ENCODE measurements at places on chromosomes 1 and 21.

DNA sequence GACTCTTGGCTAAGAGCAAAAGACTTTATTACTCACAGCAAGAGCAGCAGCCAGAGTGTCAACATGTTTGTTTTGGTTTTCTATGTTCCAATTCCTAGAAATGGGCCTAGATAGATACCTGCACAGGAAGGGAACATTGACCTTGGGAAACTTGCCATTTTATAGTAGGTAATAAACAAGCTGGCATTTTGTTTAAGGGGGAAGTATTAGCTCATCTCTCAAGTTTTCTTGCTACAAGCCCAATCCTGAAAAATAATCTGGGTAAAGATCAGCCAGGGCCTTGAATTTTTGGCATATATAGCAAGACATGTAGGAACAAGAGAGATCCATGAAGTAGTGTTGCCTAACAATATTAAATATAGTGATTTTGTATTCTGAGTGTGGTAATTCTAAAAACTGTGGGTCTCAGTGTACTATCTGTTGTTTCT, 51.4 kb upstream of the RGL1 start:
- no peak for DNase-seq

DNA sequence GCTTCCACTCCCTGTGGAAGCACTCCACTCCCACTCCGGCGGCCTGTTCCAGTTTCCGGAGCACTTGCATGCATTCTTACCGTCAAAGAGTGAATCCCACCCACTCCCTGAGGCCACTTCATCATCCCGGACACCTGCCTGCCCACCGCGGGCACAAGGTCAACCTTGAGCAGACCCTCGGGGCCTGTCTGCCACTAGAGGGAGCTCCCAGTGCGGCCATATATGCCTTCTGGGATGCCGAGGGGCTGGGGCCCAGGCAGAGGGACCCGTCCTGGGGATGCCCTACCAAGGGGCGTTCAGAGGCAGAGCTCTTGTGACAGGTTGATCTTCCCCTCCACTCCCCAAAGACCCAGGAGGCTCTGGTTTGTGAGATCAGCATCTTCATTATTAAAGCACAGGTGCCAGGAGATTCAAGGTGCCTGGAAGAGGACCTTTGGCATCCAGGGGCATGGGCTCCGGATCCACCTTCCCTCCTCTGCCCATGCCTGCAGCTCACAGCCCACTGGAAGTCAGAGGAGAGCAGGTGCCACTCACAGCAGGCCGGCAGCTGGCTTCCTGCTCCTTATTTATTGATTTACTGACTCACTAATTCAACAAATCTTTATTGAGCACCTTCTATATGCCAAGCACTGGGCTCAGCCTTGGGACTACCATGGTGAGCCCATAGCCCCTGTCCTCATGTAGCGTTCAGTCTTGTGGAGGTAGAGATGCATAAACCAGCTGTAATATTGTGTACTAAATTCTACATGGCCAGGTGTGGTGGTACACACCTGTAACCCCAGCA, 47.3 kb downstream of the UBIAD1 start:
- DNase-seq: peak; percentile 67

- no peak for DNase-seq
These were observed 234.6 kb downstream of the USP25 start for GRCh38 chr21:15964236-15964855.

GRCh38 chr1:113451710-113452109, 61.4 kb downstream of the MAGI3 start:
- no peak for DNase-seq

DNA sequence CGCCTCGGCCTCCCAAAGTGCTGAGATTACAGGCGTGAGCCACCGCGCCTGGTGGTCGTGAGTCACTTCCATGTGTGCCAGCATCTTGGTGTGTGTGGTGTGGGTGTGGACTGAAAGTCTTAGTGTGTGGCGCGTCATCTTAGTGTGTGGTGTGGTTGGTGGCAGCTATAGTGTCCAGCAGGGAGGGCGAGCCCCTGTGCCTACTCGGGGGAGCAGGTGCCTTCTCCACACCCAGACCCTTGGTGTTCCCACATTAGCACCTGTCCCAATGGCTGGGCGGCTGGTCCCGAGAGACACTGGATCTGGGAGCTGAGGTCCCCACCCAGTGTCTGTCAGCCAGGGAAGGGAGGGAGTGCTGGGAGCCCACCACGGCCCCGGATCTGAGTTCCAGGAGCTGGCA, 2.8 kb downstream of the SCNN1D start:
- no peak for DNase-seq

- no peak for DNase-seq
These were observed 175.0 kb downstream of the DAB1 start for GRCh38 chr1:57248830-57249229.

DNA sequence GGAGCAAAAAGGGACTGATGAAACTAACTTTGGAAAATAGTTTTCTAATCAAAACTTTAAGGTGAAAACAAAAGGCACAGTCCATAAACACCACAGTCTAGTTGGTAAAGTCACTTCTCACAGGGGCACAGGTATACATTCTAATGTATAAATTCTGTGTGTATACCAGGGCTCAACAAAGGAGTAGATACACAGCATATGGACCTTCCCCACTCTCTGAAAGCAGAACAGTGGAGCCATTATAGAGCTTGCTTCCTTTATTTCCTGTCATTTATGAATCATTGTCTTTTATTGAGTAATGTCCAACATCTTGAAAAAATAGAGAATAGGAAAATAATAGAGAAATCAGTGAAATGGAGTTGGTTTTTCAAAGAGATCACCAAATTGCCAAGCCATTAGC, 746.5 kb upstream of the CHRM3 start:
- no peak for DNase-seq

- no peak for DNase-seq
These were observed 17.5 kb downstream of the SLC26A9 start for GRCh38 chr1:205925736-205926135.

DNA sequence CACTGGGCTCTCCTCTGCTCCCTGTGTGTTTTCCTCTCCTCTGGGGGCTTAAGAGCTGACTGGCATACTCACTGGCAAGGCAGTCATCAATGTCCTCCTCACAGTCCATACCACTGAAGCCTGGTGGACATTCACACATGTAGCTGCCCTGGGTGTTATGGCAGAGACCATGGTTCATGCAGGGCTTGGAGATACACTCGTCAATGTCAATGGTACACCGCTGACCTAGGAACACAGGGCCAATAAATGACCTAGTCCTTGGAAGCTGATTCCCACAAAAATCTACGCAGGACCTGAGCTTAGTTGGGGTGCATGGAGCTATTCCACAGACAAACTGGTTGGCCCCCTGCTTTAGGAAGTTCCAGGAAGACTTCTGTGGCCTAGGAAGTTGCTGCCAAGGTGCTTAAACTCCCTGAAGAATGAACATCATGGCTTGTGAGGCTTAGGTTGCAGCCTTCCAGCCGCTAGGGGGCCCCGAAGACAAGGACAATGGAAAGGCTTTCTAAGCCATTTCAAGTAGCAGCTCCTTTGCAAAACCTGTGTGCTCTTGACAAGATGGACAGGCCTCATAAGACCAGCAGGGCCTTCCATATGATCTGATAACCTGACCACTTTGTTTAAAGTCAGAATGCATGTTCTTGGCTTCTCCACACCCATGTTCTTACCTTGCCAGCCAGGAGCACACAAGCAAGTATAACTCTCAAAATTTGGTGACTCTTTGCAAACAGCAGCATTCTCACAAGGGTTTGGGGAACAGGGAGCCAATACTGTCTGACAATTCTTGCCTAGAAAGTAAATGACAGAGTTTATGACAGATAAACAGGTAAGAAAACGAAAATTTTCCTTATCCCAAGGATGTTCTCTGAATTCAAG, 52.3 kb upstream of the ADAM30 start:
- DNase-seq: peak; percentile 80

DNA sequence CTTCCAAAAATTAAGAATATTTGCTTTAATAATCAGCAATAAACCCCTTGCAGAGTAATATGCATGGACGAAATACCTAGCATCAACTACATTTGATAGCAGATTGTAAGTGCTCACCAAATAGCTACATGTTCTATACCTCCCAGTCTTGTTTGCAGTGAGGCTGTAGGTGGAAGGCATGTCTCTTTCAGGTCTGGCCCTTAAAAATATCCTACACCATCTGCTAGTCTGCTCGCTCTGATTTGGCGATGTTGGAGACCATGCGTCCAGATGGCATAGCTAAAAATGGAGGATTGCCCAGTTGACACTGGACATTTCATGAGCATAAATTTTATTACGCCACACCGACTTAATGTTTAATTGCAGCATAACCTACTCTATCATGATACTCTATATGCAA, 47.1 kb downstream of the SSX2IP start:
- no peak for DNase-seq

DNA sequence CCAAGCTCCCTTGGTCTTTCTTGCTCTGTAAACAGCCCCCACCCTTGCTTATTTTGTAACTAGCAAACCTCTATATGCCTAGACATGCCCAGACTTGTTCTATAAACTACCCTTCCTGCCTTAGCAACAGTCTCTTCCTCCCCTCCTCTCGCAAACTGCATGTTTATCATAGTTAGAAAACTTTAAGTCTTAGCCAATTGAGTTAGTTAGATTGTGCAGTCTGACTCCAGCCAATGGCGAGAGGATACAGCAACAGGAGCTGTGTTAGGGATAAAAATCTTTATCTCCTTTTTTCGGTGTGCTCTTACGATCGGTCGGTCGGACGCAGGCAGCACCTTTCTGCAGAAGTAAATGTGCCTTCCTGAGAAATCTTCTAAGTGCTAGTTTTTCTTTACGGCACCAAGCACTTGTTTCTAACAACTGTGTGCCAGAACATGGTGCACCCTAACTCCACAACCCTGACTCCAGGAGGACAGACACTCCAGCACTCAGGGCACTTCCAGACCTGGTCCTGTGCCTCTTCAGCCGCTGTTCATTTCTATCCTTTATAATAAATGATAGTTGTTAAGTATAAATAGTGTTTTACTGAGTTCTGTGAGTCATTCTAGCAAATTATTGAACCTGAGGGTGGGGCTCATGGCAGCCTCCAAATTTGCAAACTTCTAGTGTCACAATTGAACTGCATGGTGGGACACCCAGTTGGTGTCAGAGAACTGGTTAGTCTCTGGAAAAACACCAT, 25.7 kb upstream of the GNG4 start:
- DNase-seq: no peak

DNA sequence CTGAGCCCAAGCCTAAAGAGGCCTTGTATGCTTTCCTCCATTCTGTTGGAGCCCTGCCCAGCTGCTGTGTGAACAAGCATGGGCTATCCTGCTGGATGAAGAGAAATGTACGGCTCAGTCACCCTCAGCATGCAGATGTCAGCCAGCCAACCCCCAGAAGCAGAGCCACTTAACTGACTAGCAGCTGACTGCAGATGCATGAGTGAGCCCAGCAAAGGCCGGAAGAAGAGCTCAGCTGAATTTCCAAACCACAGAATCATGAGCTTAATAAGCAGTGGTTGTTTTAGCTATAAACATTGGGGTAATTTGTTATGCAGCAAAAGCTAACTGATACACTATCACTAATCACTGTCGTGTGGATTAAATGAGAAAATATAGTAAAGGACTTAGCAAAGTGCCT, 39.0 kb downstream of the FOXO6 start:
- DNase-seq: no peak

GRCh38 chr21:14121719-14122118, 89.0 kb downstream of the LIPI start:
- no peak for DNase-seq

DNA sequence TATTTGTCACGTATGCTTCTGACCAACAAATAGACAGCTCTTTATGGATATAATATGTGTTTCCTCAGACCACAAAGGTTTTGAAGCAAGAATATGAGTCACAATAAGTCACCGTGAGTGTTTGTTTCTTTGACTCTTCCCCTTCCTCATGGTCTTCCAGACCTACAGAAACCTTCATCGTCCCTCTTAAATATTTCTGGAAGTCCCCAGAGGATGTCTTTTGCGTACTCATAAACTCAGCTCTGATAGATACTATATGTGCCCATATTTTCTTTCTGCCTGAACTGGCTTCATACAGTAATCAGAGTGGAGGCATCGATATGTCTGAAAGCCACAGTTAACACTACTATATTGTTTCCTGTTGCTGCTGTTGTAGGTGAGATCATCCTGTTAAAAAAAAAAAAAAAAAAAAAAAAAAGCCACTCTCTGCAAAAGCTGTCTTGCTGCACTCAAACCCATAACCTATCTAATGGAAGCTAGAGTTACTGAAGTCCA, 38.4 kb downstream of the ADAMTS1 start:
- no peak for DNase-seq

- no peak for DNase-seq
These were observed 13.1 kb upstream of the CTPS1 start for GRCh38 chr1:40966417-40966816.

GRCh38 chr1:27569506-27570291, 34.2 kb downstream of the AHDC1 start:
- peak; percentile 82 for DNase-seq

DNA sequence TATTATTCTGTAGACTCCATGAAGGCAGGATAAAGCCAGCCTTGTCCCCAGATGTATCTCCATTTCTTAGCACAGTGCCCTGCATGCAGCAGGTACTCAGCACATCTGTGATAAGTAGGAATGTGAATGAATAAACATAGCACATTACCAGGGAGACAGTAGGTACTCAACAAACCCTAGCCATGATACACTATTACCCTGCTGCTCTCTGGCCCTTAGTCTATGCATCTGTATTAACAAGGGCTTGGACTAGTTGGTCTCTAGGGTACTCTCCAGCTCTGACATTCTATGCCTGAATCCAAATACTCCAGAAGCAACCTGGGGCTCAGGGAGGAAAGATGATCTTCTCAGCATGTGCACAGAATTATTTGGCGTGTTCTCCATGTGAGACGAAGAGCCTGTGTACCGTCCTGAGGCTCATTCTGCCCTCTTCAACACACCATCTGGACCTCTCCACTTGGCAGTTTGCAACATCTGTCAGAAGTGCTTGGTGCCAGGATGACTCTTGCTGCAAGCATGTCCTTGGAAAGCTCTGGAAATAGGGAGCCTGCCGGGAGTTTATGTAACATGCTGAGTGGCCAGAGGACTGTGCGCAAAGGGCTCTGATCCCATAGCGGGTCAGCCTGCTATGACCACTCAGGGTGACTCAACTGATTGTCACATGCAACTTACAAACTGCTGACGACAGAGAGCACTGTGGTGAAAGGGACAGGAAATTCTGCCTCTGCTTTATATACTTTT, 228.2 kb upstream of the USP24 start:
- no peak for DNase-seq

GRCh38 chr1:237228421-237228820, 186.4 kb downstream of the RYR2 start:
- DNase-seq: no peak

DNA sequence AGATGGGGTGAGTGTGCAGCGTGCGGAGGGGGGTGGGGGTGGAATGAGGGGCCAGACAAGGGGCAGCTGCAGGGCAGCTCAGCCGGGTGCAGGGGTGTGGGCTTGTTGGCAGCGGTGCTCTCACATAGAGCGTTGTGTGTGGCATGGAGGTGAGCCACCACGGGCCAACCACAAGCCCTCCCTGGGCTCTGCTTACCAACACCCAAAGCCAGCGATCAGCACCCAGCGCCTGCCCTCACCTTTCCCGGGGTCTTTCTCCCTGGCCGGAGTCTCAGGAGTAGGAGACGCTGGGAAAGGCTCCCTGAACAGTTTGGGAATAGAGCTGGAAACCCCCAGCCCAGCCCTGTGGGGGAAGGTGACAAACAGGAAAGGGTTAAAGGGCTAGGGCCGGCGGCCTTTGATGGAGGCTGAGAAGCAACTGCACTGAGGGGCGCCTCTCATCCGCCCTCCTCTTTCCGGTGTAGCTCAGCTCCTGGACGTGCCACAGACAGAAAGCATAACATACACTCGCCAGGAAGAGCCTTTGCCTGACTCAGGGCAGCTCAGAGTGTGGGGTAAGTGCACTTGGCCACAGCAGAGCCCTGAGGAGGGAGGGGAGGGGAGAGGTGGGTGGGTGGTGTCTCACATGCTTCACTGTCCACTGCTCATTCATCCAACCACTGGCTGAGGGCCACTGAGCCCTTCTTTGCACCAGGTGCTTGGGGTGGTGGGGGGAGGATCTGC, 577 bp downstream of the IKBKE start:
- DNase-seq: peak; percentile 64
